CD4-positive, CD25-positive, alpha-beta regulatory T cell (primary cell): ENCODE measurements at places on chromosomes 7 and 10.

GRCh38 chr10:91034494-91035159 lies 113.7 kb upstream of the ANKRD1 start:
- DNase-seq: no peak

DNA sequence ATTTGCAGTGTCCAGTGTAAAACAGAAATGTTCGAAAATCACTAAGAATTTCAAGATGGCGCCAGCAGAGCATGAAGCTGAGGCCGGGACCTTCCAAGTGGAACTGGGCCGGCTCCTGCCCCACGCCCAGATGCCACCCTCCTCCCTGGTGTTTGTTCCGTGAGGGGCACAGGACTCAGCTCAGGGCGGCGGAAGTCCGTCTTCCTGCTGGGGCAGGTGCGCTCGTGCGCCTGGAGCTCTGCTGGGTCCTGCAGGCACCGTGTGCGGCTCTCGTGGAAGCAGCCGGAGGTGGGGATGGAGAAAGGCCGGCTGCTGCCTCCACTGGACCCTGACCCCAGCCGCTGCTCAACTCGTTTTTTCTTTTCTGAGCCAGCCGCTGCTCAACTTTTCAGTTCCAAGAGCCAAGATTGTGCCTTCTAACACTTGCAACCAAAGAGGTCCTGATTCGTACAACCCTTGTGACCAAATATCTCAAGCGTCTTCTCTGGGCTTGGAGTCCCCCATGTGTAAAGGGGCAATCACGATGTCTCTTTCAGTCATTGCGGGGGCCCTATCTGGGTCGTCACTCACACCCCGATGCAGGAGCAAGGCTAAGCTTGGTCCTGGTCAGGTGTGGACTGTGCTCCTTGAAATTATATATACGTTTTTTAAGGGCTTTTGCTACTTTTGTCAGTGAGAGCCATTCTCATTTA lies 334.4 kb downstream of the ADARB2 start:
- DNase-seq: no peak

DNA sequence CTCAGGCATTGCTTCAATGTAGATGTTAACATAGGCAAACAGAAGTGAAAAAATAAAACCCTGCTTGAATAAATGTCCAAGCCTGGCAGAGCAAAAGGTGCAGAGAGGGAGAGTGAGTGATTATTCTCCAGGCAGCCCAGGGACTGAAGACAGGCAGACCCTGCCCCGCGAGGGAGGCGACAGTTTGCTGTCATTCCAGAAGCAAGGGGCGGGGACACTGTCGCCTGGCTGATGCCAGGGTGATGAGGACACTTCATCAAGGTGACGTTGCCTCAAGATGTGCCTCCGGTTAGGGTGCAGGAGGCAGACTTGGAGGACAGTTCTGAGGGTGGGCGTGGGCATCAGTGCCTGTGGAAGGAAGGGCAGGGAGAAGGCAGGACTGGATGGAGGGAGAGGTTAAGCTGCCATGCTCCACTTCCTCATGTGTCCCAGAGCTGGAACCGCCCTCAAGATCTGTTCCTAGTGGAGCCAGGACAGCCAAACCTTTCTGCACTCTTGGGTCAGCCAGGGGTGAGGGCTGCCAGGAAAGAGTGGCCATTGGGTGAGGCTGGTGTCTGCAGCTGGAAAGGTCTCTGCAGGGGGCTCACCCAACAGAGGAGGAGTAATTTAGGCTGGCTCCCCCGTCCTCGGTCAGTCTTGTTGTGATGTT lies 560.5 kb upstream of the MKI67 start:
- no peak for DNase-seq

DNA sequence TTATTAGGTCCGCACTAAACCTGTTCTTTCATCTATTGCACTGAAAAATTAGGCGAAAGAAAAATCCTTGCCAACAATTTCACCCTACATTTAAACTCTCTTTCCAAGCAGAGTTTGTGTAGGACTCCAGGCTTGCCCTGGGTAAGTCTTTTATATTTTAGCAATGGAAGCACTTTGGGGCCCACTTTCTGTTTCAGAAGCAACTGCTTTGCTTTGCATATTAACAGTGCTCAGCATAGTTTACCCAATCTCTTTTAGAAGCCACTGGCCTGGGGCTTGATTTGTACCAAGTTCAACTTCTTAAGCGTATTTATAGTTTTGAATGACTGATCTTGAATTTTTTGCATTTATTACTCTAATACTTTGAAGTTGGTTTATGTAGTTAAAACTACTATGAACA lies 78.8 kb upstream of the MDFIC start:
- DNase-seq: no peak

DNA sequence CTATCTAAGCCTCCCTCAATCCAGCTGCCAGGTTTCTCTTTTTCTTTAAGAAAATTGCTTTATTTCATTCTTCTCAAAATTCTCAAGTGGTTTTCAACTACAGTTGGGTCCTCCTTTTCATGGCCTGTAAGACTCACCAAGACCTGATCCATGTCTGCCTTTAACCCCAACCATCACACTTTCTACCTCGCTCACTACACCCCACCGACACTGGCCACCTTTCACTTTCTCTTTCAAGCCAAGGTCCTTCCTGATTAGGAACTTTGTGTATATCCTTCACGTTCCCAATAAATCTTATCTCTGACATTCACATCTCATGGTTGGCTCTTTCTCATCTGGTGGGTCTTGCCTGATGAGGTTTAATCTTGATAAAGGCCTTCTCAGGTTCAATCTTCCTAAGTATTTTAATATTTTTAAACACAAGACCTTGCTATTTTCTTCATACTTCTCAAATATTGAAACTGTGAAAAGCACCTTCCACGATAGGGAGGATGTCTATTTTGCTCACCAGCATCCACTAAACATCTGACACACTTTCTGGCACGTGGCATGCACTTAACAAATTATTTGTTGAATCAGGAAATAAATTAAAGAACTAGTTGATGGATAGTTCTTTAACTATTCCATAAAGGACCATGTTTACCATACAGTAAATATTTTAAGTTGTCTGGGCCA lies 624.8 kb downstream of the GRID1 start:
- peak; percentile 18 for DNase-seq

DNA sequence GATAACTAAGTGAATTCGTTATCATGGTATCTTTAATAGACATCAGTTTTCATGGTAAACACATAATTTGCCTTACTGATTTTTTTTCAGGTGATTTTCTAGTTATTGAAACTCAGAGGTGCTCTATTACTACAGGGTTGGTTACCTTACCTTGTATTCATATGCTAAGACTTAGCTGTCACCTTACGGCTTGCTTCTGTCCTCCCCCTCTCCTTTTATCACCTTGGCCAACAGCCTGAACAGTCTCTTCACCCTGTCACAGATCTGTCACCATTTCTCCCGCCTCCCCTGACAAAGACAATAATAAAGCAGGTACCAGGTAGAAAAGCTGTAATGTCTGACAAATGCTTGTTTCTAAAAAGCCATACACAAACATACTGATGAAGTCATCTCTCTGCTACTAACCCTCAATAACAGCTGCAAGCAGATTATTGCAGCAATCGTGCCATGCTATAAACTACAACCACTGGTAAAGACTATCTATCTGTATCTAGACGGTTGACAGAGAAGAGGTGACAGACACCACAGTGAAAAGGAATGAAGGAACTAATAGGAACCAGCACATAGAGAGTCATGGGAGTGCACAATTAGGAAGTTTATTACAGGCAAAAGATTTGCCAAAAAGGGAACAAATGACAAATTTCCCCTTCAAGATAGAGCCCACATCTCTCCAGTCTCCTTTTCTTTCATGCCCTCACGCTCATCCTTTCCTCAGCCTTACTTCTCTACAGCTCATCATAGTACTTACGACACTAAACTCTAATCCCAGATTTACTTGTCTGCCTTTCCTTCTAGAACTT lies 57.2 kb downstream of the ARHGAP12 start:
- DNase-seq: no peak

GRCh38 chr10:70232155-70232858 lies 922 bp downstream of the PPA1 start:
- DNase-seq: peak; percentile 62

- DNase-seq: no peak
Measured at GRCh38 chr7:74292757-74293576, 3.8 kb downstream of the CLIP2 start.

DNA sequence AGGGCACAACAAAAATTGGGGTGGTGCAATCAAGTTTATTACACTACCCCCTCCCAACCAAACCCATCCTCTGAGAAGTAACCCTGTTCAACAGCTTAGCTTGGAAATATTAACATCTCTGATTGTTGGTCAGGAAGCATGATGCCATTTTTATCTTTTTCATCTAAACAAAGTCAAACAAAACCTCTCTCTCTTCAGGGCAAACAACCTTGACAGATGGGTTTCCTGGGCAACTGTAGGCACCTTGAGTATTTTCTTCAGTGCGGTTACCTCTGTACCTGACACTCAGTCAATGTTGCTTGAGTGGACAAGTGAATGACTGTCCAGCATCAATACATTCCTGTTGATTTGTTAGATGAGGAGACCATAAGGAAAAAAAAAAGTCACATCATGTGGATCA lies 183.6 kb downstream of the NRP1 start:
- no peak for DNase-seq

DNA sequence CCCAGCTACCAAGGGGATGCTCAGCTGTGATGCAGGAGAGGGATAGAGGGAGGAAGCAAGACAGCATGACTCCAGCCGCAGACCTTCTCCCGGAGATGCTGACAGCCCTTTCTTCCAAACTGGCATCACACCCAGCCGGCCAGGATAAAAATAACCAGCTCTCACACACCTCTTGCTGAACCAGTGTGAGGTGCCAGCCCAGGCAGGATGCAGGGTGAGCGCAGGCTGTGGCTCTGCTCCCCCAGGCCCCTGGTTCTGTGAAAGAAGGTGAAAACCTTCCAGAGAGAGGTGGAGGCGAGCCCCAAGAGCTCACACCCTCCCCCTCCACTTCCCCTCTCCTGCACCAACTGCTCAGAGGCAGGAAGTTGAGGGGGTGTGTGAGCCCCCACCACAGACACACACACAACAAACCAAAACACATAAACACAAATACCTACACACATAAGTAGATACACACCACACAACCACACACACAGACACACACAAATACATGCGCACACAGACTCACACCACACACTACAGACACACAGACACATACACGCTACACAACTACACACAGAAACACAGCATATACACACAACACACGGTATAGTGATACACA lies 4.0 kb downstream of the GPR15LG start:
- DNase-seq: peak; percentile 85

DNA sequence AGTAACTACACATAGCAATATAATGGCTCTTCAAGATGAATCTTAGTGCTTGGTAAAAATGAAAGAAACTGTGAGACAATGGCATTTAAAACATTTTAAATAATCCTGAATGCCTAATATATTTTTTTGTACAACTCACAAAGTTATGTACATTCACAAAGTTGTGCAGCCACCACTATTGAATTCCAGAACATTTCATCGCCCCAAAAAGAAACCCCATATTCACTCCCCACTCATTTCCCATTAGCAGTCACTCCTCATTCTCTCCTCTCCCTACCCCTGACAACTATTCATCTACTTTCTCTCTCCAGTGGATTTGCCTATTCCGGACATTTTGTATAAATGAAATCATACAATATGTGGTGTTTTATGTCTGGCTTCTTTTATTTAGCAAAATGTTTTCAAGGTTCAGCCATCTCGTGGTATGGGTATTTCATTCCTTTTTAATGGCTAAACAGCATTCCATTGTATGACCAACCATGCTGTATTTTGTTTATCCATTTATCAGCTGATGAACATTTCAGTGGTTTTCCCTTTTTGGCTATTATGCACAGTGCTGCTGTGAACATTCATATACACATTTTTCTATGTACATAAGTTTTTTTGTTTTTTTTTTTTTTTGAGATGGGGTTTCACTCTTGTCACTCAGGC lies 34.7 kb downstream of the ENTPD7 start:
- no peak for DNase-seq

DNA sequence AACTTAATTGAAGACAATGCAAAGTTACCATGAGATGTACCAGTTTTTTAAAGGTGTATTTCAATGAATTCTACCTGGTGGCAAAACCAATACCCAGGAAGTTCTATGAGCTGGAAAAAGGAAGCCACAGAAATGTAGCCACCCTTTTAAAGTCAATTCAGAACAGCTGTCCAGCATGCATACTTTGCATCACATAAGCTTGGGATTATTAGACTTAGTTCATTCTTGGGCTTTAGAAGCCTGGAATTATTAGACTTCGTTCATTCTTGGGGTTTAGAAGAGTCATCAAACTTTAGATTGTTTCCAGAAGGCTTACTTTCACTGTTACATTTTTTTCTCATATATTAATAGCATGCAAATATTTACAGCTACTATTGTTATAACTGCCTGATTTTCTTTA lies 20.9 kb downstream of the SLC25A13 start:
- no peak for DNase-seq

DNA sequence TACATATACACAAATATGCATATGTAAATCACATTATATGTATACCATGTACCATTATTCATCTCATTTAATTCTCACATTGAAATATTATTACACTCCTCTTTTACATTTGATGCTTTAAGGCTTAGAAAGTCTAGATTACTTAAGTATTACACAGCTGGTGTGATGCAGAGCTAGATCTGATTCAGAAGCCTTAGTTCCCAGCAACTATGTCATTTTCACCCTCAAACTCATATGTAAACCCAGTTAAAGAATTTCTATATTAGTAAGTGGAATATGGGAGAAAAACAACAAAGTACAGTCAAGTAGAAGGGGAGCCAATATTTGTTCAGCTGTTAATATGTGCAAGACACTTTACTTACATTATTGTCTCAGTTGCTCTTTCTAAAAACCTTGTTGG lies 74.3 kb upstream of the CSTF2T start:
- DNase-seq: no peak

DNA sequence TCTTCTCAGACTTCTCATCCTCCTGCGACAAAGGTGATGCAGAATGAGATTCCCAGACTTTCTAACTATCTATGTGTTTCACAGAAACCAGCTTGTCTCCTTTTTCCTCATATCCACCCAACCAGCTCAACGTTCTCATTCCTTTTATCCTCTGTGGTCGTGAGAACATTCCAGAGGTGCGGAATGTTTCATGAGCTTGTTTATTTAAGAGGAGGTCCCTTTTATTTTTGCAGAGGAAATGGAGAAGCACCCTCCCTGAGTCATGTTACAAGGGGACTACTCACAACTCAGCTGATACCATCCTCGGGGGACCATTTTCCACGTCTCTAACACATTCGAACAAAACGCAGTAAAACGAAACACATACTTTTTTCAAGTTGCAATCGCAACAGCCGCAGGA lies 93.2 kb downstream of the ZRANB1 start:
- no peak for DNase-seq
